ENCODE measurements at places on chromosomes 11 and 22. TPM values are rescaled to one million over a fixed set of nuclear protein-coding genes. Genes with fewer than 3 reads are reported as not detected.

The FGF4 gene
- polyA plus RNA-seq = not detected

The TEX54 gene
- 0.33 TPM for polyA plus RNA-seq

The GLB1L2 gene
- 22.4 TPM for polyA plus RNA-seq

The CD3G gene
- 0.43 TPM for polyA plus RNA-seq

The FDXACB1 gene
- 6.0 TPM for polyA plus RNA-seq

The OR8D1 gene
- polyA plus RNA-seq = not detected

The DLG2 gene
- 11.5 TPM for polyA plus RNA-seq

The PRMT3 gene
- polyA plus RNA-seq = 17.8 TPM

The HTR3A gene
- polyA plus RNA-seq = not detected

The TEX12 gene
- not detected for polyA plus RNA-seq

The GLB1L3 gene
- polyA plus RNA-seq = 1.1 TPM

The TENM4 gene
- polyA plus RNA-seq = 20.2 TPM

The IRAG1 gene
- 8.6 TPM for polyA plus RNA-seq

DNA sequence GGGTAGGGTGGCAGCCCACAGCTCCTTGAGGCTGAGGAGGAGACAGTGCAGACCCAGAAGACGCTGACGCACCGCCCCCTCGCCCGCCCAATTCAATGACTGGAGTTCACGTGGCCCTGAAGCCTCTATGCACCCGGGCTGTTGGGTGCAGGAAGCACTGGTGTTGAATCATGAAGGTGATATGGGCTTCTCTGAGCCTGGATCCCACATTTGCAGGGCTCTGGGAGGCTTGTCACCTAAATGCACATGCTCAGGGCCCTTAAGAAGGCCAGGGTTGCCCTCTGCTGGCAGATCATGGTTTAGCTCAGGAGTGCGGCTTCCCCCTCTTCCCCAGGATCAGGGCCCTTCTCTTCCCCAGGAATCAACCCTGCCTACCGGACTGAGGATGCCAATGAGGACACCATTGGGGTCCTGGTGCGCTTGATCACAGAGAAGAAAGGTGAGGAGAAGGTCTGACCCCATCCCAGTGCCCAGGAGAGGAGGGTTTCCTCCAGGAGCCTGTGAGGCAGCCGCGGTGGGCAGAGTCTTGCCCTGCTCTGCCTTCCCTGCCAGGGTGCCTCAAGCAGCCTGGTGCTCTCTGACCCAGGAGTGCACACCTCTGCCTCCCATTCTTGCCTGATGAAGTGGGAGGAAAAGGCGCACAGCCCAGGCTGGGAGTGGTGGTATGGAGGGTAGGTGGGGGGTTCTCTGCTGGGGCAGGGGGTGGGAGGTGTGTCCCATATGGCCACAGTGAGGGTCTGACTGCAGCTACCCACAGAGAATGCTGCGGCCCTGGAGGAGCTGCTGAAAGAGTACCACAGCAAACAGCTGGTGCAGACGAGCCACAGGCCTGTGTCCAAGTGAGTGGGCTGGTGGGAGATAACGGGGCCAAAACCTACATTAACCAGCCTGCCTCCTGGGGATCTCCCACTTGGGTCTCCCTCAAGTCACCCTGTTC lies 17.5 kb downstream of the RELT start:
- no peak for DNase-seq

- no peak for DNase-seq
Measured at GRCh38 chr11:113411536-113411935, 24.0 kb downstream of the ANKK1 start.

DNA sequence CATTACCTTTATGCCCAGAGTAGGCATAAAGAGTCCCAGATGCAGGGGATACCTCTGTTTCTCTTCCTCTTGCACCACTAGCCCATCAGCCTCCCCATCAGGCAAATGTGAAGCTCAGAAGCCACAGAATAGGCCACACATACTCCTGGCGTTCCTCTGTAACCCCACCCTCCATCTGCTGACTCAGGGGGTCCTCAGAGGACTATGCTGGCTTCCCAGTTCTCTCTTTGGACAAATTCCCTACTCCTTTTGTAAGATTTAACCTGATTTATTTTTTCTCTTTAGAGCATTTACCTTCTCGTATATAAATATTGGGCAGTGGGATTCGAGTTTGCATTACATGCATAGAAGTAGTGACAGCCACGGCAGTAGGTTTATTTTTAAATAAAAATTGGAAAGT lies 262.3 kb upstream of the CADM1 start:
- DNase-seq = no peak

- no peak for DNase-seq
Measured at GRCh38 chr11:60594998-60595642, 79.9 kb downstream of the MS4A13 start.

- DNase-seq = peak; percentile 23
Measured at GRCh38 chr11:76577226-76577920, 93.2 kb downstream of the LRRC32 start.

DNA sequence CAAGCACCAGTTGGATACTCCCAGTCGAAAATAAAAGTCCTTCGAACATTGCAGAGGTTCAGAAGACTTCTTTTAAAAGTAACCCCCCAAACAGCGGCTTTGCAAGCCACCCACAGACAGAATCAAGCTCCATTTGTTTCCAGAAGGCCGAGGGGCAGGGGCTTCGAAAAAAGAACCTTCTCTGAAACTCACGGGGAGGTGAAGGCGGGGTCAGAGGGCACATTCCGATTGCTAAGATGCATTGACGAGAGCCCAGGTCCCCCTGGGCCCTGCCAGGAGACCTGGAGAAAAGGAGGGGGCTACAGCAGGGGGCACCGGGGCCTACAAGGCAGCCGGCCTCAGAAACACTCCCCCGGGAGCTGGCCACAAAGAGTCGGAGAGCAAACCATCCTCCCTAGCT lies 306.8 kb downstream of the MN1 start:
- DNase-seq = no peak

- DNase-seq = no peak
Measured at GRCh38 chr11:69388661-69389060, 92.8 kb upstream of the LINC01488 start.

DNA sequence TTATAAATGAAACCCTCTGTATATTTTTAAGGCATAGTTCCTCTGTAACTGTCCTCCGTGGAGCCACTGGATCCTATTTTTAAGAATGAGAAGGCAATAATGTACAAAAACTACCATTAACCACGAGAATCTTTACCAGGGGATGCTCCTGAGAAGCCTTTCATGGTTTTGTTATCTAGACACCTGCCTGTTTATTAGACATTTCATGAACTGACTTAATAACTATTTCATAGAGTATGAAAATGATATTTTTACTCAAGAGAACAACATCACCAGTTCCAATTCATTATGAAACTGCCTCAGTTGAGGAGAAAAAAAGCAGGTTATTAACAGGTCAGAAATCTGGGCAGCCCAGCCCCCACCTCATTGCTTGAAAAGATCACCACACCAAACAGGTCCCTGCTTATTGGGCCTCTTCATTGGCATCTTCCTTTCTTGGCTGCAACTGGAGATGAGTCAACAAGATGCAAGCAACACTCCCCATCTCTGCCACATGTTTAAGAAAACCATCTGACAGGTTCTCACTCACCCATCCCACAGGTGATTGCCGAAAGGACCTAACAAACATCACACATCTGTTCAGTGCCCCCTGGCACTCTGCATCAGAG lies 27.8 kb downstream of the ETS1 start:
- DNase-seq = no peak

DNA sequence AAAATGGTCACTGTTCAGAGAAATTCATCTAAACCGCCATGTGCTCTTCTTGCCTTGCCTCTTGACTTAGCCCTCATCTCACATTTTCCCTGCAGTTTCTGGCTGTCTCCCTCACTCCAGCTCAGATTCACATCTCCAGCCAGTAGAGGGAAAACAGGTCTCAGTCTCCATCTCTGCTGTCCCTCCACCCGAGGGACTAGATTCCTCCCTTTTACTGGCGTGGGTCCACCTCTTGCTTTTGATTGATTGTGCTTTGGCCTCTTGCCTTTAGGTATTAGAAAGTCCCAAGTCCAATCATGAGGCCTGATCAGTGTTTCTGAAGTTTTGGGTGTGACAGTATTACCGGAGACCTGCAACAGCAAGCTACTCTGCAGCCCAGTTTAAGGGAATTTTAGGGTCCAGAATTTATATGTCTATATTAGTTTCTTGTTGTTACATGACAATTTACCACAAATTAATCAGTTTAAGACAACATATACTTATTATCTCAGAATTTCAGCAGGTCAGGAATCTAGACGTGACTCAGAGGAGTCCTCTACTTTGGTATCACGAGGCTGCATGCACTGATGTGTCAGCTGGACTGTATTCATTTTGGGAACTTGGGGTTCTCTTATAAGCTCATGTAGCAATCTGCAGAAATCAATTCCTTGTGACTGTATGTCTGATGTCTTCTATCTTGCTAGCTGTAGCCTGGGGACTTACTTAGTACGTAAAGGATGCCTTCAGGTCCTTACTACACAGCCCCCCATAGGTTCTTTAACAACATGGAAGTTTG lies 805.2 kb upstream of the CCDC90B start:
- DNase-seq = no peak

- DNase-seq = no peak
Measured at GRCh38 chr11:68550485-68550817, 89.9 kb downstream of the PPP6R3 start.

- DNase-seq = no peak
Measured at GRCh38 chr22:40196628-40197360, 19.1 kb downstream of the TNRC6B start.

- no peak for DNase-seq
Measured at GRCh38 chr11:121415856-121416255, 36.3 kb upstream of the SORL1 start.

- no peak for DNase-seq
Measured at GRCh38 chr22:24108073-24108472, 73.2 kb upstream of the SUSD2 start.

GRCh38 chr11:34254011-34254410 lies 103.8 kb downstream of the ABTB2 start:
- DNase-seq = no peak

- DNase-seq = no peak
Measured at GRCh38 chr11:69272831-69273485, 21.0 kb upstream of the MYEOV start.

- DNase-seq = no peak
Measured at GRCh38 chr11:128515826-128516778, 71.3 kb downstream of the ETS1 start.

DNA sequence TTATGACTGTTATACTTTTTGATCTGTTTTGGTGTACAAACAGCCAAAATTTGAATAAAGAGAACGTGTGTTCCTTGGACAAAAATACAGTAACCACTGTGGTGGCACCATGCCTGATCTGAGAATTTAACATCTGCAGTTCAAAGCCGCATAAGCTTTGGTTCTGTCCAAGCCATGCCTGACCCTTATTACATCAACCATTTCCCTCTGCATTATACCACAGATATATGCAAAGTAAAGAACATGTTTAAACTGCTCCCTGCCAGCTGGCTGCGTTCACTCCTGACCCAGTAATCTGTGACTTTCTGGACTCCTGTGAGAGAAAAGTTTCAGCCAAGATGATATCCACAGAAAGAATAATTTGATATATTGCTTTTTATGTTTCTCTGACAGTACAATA lies 890.5 kb upstream of the ANO3 start:
- peak; percentile 1 for DNase-seq

DNA sequence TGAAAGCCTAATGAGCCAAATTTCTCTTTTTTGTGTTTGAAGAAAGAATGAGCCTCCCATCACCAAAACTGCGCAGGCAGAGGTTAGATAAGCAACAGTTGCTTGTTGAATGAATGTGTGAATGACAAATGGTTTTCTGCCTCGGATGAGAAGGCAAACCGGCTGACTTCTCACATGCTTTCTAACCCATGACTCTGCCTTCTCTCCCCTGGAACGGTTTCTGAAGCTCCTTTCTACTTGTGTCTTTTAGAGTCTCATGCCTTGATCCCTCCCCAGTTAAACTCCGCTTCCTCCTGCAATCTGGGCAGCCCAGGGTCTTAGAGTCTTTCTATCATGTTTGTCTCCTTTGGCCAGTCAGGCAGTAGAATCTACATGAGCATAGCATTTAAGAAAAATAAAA lies 342.1 kb upstream of the NCAM1 start:
- no peak for DNase-seq

GRCh38 chr22:40400159-40400558 lies 29.8 kb downstream of the SGSM3 start:
- DNase-seq = no peak

DNA sequence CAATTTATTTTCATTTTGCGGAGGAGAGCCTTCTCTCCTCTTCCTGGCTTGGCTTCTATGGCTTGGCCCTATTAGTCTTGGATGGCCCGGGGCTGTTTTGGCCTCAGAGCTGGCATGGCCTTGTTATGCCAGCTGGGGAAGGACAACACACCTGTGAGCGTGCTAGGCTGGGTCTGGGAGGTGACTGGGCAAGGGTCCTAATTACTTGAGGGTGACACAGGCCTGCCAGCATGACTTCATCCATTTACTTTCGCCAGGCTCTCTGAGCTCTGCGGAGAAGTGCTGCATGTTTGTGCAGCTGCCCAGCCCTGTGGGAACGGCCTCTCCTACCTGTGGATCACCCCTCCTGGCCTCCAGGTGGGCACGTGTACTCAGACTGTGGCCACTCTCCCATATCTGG lies 153.6 kb downstream of the SNX19 start:
- no peak for DNase-seq

- no peak for DNase-seq
Measured at GRCh38 chr11:133559382-133559781, 27.1 kb upstream of the OPCML start.

- no peak for DNase-seq
Measured at GRCh38 chr11:34570584-34570983, 50.3 kb upstream of the EHF start.

DNA sequence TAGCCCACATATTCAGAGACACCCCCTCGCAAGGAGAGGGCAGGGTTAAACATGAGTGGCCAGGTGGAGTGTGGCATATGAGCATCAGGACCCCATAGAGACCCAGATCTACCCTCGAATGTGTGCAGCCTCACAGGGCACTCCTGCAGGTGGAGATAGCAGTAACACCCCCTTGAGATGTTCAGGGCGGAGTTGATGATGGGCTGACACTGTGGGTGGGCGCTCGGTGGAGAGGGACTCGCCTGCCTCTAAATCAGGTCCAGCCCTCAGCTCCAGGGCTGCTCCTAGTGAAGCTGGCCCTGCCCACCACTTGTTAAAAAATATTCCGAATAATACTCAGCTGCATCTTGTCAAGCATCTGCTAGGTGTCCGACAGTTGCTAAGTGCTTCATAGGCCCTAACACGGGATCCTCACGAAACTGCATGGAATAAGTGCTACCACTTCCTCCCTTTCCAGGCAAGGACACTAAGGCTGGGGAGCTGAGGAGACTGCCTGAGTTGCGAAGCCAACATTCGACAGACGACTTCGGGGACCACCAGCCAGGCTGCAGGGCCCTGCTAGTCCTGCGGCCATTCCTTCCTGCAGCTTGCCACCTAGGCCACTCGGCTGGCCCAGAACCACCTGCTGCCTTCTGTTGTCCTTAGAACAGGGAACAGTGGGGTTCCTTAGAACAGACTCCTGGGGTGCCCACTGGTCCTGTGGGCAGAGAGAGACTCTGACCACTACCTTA lies 74.0 kb upstream of the WNT11 start:
- DNase-seq = no peak

GRCh38 chr11:75160220-75160757 lies 9.4 kb downstream of the SLCO2B1 start:
- DNase-seq = no peak

DNA sequence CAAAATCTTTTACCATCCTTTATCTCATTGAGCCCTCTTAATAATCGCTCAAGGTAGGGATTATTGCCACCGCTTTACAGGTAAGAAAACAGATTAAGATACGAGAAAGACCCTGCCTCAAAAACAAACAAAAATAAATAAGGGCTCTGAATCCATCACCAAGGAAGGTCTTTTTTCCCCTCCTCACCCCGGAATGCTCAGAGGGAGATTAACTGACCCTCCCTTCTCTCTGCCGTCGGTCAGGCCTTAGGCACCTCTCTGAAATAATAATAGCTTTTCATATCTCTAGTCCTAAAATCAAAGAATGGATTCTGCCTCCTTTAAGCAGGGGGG lies 620 bp upstream of the ATG2A start:
- DNase-seq = no peak
